Activated CD8-positive, alpha-beta memory T cell treated with anti-CD3 and anti-CD28 coated beads, Interleukin-2, amount 50 U/mL, for 4 hours (primary cell): ENCODE measurements at places on chromosomes 3 and 15.

GRCh38 chr3:69838217-69838616 lies 99.0 kb downstream of the MITF start:
- DNase-seq = no peak

DNA sequence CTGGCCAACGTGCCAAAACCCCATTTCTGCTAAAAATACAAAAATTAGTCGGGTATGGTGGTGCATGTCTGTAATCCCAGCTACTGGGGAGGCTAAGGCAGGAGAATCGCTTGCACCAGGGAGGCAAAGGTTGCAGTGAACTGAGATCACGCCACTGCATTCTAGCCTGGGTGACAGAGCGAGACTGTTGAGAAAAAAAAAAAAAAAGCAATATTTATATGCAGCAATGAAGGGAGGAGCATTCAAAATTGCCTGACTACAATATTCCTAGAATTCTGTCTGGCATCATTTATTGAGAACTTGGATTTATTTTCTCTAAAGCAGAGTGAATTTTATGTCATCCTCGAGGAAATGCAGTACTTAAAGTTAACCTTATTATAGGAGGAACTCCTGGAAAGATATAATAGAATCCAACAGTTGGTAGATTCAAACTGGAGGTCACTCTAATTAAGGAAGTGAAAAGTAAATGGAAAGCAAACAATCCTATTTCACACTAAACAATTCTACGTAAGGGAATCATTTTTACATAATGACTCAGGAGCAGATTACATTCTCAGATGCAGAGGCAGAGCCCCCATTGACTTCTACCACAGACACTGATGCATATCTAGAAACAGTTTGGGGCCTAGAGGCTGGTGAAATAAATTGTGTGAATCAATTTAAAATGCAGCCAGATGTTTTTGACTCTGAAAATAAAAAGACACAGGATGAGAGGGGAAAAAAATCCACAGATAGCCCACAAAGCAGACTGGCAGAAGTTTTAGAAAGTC lies 82.1 kb upstream of the FHIT start:
- no peak for DNase-seq

GRCh38 chr3:49030321-49030720 lies 1.1 kb upstream of the IMPDH2 start:
- no peak for DNase-seq

GRCh38 chr3:116154389-116154788 lies 290.9 kb downstream of the LSAMP start:
- DNase-seq = no peak

GRCh38 chr3:194691481-194692283 lies 6.0 kb downstream of the FAM43A start:
- no peak for DNase-seq

DNA sequence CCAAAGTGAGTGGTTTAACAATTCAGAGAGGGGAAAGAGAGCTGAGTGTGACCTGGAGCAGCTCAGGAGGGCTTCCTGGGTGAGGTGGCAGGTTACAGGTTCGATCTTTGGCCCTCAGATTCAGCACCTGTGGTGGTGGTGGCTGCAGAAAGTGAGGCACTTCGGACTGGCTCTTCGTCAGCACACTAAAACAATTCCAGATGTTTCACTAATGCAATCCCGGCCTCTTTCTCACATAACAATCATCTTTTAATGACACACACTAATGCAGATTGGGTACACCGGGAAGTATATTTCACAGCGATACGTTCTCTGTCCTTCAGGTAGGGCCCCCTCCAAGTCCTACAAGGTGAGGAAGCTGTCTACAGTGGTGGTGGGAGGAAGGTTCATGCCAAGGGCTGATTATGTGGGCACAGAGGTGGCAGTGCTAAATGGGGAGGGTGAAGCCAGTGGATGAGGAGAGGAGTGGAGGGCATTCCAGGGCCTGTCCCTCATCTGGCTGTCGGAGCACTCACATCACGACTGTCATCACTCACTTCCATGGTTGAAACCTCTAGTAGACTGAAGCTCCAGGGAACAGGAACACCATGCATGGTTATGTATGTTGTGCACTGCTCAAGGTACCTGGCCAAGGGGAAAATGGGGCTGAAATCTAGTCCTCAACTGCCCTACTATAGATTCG lies 171.1 kb downstream of the RAB11A start:
- no peak for DNase-seq

GRCh38 chr3:147838652-147839051 lies 429.5 kb downstream of the ZIC1 start:
- no peak for DNase-seq

DNA sequence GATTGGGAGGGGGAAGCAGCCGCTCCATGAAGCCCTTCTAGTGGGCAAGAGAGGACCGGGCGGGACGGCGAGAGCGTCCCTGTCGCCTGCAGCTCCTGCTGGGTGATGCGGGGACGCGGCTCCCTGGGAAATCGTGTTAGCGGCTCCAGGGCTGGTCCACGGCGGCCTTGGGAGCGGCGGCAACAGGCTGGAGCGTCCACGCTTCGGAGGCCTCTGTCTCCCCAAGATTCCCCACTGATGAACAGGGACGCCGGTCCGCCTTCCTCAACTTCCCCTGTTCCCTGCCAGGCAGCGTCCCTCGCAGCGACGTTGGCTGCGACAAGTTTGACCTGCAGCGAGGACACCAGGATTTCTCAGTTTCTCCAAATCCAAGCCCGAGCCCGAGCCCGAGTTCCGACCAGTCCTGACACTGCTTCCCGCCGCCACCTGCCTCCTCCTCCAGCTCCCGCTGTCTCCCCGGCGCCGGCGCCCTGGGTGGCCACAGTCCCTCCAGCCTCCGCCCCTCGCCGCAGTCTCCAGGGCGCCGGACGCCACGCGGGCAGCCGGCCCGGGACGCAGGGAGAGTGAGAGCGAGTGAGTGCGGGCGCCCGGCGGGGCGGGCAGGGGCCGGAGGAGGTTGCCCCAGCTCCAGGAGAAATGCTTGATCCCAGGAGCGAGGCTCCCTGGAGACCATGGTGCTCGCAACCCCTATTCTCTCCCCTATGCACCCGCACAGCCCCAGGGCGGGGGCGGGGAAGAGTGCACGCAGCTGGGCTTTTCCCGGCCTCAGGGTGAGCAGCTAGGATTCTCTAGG lies 78.1 kb upstream of the RNF7 start:
- DNase-seq = no peak

- no peak for DNase-seq
These were observed 41.8 kb downstream of the HLTF start for GRCh38 chr3:149044339-149045083.

GRCh38 chr3:159513867-159514380 lies 474.7 kb upstream of the IL12A start:
- DNase-seq = no peak
